HS-5 (cell line): ENCODE measurements at places on chromosomes 2 and 18.

- DNase-seq: no peak
These were observed 17.4 kb upstream of the HAAO start for GRCh38 chr2:42809819-42810120.

GRCh38 chr2:188047735-188048134 lies 243.9 kb upstream of the GULP1 start:
- DNase-seq: no peak

DNA sequence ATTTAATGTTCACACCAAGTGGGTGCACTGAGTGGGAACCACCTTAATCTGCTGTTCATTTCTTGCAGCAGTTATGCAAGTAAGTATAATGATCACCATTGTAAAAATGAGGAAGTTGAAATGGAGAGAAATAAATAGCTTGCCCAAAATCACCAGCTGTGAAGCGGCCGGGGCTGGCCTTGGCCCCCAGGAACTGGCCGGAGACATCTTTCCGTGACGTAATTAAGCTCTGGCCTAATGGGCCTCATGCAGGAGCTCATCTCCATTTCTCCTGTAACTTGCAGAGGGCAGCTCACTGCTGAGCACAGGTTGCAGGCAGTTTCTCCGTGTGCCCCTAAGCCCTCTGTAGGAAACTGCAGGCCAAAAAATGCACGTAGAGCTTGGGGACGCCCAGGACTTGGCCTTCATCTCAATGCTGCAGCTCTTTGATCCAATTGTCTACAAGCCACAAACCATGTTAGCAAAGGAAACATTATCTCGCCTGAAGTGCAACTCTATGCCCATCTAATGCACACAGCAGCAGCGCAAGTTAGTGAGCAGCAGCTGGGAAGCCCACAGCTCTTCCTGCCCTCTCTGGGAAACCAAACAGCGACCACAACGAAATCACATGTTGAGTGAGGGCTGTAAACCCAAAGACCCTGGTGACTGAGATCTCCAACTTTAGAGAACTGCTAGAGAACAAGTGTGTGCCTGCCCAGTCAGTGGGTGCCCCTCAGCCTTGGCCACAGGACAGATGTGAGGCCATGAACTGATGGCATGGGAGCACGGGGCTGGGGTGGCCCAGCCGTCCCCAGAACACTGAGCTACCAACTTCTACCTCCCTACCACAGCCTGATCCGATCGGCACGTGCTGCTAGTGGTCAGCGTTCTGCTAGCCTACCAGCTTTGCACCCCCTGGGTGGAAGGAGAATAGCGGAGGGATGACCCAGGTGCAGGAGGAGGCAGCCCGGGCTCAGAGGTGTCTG lies 28.8 kb downstream of the APCDD1 start:
- DNase-seq: no peak

DNA sequence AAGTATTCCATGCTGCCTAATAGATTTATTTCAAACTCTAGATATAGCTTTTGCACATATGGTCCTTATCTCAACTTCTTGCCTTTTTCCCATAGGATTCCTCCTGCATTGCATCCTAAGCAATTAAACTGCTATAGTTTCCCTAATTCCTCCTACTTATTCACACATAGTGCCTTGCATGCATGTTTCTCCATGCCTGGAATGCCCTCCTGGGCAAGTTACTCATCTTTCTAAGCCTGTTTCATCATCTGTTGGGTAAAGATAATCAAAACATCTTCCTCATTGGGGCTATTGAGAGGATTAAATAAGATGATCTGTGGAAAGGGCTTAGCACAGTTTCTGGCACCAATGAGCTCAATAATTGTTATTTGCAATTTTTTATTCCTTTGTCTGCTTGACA lies 726.5 kb downstream of the SLC4A3 start:
- DNase-seq: no peak

DNA sequence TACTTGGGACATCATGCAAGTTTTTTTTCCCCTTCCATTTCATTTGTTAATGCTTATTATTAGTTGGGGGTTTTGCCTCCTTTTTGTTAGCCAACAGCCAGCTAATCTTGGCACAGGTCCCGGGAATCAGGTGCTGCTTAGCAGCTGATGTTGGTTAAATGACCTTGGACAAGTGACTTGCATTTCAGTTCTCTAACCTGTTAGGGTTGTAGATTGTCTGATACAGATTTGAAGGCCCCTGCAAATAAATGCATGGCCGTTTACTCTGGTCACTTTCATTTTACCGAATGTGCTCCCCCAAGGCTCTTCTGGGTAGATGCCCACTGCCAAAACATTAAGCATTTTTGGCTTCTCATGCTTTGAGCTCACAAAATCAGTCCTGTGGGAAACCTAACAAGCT lies 120.9 kb downstream of the SPTBN1 start:
- no peak for DNase-seq
